Neuronal stem cell (in vitro differentiated cells): ENCODE measurements at places on chromosomes 7 and 10.

DNA sequence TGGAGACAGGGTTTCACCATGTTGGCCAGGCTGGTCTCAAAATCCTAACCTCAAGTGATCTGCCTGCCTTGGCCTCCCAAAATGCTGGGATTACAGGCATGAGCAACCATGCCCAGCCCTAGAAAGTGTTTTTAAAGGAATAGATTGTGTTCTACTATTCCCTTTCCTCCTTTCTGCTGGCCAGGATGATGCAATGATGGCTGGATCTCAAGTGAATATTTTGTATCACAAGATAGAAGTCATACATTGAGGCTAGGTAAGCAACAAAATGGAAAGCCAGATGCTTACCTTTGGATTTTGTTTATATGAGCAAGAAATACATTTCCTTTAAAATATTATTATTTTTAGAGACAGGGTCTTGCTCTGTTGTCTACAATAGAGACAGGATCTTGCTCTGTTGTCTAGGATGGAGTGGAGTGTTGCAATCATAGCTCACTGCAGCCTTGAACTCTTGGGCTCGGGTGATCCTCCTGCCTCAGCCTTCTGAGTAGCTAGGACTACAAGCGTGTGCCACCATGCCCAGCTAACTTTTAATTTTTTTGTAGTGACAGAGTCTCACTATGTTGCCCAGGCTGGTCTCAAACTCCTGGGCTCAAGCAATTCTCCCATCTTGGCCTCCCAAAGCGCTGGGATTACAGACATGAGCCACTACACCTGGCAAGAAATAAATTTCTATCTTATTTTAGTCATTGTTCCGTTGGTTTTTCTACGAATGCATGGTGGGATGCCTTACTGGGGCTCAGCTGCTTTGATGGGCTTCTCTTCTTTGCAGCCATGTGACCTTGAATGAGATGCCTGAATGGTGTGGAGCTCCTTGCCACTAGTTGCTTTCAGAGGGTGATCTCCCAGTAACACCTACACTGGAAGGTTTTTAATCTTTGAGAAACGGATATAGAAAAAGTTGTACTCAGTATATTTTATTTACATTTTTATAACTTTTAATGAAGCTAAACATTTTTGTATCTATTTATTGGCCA is 5.8 kb upstream of the AEBP1 start:
- no peak for DNase-seq

DNA sequence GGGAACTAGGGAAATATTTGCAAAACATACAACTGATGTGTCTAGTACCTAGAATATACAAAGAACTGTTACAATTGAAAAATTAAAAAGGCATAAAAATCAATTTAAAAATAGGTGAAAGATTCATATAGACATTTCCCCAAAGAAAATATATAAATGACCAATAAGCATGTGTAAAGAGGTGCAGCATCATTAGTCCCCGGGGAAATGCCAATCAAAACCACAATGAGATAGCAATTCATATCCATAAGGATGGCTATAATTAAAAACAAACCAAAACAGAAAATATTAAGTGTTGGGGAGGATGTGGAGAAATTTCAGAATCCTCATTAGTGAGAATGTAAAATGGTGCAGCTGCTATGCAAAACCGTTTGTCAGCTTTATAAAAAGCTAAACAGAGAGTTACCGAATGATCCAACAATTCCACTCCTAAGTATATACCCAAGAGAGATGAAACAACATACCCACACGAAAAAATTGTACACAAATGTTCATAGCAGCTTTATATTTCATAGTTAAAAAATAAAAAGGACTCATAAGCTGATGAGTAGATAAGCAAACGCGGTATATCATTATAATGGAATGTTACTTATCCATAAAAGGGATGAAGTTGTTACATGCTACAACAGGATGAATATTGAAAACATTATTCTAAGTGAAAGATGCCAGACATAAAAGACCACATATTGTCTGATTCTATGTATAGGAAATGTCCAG is 210.1 kb upstream of the INHBA start:
- no peak for DNase-seq

GRCh38 chr7:104794154-104794553 is 219.9 kb upstream of the KMT2E start:
- DNase-seq = no peak

- no peak for DNase-seq
Observed at GRCh38 chr7:102004229-102004628, 186.8 kb downstream of the CUX1 start.

GRCh38 chr7:105581066-105581811 is at the start of gene EFCAB10:
TSS of gene EFCAB10 (minus strand) at chr7:105581493. CDS start at chr7:105581463, 30 bp downstream.
- DNase-seq = peak; percentile 80

- peak; percentile 40 for DNase-seq
Observed at GRCh38 chr10:69222157-69223027, 2.3 kb downstream of the HKDC1 start.

DNA sequence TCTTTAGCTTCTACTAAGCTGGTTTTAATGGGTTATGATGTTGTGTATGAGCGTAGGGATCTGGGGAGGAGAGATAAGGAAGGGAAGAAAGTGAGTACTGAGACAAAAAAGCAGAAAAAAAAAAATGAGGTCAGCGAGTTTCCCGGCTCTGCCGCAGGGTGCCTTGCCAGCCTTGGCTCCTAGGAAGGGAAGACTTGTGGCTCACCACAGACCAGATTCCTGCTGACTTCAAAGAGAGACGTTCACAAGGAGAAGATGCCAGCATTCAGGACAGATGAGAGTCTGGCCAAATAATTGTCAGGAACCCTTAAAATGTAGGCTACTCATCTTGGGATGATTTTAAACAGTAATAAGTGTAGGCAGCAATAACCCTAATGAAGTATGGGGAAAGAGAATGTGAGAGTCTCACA is 11.4 kb upstream of the FAS start:
- DNase-seq = no peak

DNA sequence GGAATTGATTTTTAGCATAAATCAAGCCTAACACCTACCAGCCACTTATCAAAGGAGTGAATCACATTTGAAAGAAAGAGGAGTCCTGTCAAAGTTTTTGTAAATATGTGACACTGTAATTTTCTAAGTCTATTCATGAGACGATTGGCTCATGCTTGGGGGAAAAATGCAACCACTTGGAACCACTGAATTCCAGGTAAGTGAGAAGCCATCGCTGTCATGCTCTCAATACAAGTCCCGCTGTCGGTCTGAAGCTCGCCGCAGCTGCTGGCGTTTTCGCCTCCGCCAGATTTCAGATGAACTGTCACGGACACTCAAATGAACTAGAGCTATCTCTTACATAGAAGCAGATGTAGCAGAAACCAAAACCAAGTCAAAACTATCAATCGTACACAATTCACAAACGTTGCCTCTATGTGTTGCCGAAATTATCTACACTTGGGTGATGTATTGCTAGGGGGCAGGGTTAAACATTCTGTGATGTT is 279.8 kb upstream of the FZD8 start:
- no peak for DNase-seq

DNA sequence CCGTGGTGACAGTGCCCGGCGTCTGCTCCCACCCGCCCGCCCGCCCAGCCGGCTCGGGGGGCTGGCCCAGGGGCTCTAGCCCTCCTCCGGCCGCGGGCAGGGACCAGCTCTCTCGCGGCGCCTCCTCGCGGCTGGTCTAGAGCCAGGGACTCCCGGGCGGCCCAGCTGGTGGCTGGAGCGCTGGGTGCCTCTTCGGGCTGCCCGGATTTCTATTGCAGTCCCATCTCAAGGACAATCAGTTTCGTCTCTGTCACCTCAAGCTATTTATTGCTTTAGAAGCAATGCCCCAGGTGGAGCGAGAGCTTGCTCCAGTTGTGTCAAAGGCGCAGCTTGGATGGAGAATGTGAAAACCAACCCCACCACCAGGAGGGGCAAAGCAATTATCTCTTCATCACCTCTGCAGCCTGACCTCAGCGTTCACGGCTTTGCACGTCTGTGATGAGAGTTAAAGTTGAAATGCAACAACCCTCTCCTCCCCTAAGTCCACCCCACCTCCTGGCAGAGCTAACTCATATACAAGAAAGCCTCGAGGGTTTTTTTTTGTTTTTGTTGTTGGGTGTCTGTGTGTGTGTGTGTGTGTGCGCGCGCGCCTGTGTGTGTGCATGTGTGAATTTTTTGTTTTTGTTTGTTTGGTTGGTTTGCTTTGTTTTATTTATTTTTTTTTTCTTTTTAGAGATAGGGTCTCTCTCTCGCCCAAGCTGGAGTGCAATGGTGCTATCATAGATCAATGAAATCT is at the start of gene ITGA8:
Gene ITGA8, minus strand, starts transcription at position 24 of the 736 bp plus-strand sequence. CDS start 151 bp downstream, outside the sequence.
- peak; percentile 57 for DNase-seq

- DNase-seq = no peak
Observed at GRCh38 chr7:48144291-48144768, 26.9 kb upstream of the ABCA13 start.

- no peak for DNase-seq
Observed at GRCh38 chr10:12588091-12588860, 238.9 kb downstream of the CAMK1D start.

DNA sequence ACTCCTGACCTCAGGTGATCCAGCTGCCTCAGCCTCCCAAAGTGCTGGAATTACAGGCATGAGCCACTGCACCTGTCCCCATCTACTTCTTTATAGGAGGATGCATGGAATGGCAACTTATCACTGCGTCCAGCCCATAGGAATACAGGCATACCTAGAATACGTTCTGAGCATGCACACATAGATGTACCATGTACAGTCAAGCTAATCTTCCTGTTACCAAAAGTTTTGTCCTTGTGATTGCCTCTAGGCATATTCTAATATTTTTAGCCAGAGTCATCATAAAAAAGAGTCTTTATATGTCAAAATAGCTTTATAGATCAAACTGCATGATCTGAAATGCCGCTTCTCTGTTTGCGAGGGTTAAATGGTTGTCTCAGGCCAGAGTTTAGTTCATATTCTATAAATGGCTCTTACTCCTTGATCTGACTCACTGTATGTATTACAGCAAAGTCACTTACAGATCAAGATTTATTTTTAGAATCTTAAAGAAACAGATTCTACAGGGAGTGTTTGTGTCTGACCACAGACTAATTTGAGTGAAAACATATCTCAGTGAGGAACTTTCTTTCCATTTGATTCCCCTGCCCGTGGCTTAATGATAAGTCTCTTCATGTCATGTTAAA is 210.9 kb downstream of the CREB5 start:
- DNase-seq = no peak

DNA sequence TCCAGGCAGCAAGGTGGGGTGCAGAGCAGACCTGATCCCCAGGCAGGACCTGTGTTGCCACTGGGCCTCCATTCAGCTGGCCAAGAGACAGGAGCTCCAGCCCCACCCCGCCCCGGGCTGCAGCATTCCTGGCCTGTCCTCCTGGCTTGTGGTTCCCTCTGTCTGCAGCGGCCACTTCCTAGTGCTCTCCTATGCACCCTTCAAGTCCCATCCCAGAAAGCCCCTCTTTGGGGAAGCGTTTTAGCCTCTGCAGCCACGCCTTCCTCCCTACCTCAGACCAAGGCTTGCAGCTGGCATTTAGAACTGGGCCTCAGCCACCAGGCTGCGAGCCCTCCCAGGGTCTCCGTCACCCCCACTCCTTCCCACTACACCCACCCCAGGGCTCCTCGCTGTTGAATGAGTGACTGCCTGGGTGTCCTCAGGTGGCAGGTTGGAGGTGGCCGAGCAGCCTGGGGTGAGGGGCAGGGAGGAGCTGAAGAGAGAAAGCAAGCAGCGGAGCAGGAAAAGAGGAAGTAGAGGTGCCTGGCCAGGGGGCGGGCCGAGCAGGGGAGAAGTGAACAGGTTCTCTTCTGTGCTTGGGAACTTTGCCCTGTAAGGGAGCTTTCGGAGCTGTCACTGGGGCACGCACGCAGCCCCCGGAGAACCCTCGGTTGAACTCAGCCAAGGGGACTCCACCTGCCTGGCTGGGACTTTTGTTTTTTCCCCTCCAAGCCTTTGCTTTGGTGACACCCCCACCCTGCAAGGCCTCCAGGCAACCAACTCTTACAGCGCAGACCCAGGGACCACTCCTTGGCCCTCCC is 109.1 kb upstream of the TNRC18 start:
- DNase-seq = no peak

DNA sequence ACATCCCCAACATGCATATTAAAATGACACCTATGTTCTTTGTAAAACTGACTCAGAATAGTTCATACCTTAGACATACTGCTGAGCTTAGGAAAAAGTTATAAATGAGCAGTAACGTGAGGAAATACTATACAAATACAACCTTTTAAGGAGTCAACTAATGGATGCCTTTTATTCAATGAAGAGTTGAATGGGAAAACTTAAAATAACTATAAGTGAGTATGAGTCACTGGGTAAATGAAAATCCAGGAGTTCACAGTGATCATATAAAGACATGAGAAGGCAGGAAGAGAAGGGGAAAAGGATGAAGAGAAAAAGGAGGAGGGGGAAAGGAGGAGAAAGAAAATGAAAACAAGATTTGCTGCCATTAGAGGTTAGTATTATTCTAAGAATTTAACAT is 157.8 kb upstream of the PCDH15 start:
- no peak for DNase-seq

DNA sequence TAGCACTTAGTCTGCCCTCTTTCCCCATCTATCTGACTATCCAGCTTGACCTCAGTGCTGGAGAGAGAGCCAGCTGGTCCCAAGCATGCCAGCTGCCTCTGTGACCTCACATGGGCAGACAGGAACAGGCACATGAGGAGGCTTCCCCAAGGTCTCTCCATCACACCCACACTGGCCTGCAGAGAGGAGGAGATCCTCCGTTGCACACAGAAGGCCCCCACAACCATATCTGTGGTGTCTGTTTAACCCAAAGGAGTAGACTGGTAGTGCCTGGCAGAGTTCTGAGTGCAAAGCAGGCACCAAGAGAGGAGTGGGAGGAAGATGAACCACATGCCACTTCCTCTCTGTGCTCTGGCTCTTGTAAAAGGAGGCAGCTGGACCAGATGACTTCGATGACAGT is 4.8 kb upstream of the ANK3 start:
- DNase-seq = no peak

DNA sequence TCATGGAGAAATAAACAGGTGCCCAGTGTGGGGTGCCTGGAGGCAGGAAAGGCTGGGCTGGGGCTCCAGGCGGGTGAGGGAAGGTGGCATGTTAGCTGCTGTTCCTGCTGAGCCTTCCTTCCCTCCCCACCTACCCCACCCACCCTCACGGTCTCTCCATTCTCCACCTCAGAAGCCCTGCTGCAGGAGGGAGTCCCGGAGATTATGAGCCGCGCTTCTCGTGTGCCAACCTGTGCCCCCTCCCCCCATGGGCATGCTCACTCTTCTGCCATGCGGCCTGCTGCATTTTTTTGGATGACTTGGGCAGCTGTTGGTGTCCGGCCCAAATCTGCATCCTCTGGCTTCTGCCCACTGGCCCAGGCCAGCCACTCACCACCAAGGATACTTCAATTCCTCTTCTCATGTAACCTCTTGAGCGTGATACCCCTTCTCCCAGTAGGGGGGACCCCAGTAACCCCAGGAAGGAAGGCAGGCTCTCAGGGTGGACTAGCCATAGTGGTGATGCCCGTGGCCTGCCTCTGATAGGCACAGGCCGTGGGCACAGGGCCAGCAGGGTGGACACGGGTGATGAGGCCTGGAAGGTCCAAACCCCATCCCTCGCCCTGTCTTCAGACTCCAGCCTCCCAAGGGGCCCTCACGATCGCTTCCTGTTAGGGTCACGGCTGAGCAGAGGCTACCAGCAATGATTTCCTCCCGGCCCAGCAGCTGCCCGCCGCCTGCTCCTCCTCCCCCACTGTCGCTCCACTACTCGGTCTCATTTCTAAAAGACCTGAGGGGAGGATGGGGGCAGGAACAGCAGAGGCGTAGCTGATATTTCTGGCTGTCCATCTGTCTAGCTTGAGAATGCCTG is 27.8 kb downstream of the UNC5B start:
- DNase-seq = no peak

GRCh38 chr10:102117391-102118159 is 2.6 kb downstream of the LDB1 start:
- peak; percentile 59 for DNase-seq
